ENCODE measurements at places on chromosomes 16 and 17. TPM values are rescaled to one million over a fixed set of nuclear protein-coding genes. Genes with fewer than 3 reads are reported as not detected.

DNA sequence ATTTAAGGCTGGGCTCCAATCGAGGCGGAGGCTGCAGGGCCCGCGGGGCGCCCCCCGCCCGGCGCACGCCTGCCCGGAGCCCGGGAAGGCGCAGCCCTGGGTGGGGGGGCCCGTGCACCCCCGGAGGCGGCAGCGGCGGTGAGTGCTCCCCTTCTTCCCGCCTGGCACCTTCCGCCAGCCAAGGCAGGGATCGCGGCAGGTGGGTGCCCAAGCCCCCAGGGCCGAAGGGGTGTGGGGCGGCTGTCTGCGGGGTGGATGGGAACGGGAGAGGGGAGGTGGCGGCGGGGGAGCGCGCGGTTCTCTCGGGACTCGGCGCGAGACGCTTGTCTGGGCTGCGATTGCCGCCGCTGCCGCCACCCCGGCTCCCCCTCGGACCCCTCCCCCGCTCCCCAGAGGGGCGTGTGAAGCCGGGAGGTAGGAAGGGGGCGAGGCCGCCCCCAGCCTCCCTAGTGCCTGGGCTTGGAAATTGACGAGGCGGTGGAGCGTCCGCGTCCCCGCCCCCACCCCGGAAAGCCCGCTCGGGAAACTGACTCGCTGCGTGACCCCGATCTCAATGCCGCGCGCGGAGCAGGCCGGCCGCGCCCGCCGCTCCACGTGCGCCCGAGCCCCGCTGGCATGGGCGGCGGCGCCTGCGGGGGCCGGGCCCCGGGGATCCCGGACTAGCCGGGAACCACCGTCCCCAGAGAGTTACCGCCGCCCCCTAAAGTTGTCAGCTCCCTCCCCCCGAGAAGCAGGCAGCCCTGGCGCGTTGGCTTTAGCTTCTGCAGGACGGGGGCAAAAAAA, 231.5 kb downstream of the MRTFB start:
- DNase-seq, result peak; percentile 34

The CDC42EP4 gene
- total RNA-seq, result 36.0 TPM

The TNK1 gene
- total RNA-seq, result 1.1 TPM

The SBK1 gene
- 1.1 TPM for total RNA-seq

DNA sequence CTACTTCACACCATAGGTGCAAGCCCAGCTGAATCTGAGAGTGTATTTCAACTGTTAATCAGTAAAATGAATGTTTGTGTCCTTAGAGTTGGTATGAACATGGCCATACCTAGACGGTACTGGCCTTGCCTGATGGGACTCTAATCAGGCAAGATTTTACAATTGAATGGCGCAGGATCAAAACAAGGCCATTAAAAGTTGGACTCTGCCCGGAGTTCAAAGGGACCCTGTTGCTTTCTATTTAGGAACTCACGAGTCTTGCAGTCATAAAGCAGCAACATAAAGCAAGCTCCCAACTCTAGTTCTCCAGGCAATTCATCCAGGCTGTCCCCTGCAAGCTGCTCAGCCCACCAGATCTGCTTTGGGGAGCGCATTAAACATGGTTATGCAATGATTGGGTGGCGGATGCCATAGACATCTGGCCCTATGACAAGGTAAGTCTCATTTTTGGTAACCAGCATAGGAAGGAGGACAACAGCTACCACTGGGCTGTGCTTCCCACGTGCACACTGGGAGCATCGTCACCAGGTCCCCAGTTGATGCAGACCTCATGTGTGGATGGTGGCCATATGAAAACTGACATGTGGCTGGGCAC, 8.8 kb downstream of the TMEM186 start:
- no peak for DNase-seq

DNA sequence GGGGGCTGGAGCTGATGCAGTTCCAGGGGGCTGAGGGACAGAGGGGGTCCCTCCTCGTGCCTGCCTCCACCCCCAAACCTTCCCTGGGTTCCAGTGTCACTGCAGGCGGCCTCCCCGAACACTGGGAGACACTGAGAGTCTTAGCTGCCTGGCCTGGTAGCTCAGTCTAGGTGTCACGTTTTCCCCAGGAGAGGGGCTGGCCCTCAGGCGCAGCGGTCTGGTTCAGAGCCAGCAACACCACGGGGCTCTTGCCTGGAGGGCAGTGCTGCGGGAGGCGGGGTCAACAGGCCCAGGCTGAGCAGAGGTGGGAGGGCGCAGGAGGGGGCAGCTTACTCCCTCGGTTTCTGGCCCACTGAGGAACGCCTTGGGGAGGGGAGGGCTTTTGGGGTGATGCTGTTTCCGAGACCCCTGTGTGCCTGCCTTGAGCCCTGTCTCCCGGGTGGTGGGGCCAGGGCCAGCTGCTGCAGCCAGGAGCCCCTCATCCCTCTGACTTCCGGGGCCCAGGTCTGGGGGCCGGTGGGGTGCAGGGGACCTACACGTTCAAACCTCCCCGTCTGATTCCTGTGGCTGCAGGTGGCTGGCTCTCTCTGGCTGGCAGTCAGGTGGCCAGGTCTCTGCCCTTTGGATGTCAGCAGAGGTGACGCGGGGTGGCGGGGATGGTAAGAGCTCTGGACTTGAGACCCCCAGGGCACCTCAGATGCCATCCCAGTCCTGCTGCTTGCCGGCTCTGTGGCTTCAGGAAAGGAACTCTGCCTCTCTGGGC, 89.3 kb upstream of the GSE1 start:
- peak; percentile 72 for DNase-seq

The PRPSAP2 gene
- 15.0 TPM for total RNA-seq

- no peak for DNase-seq
These were observed 12.7 kb upstream of the DOC2B start for GRCh38 chr17:193841-194806.

DNA sequence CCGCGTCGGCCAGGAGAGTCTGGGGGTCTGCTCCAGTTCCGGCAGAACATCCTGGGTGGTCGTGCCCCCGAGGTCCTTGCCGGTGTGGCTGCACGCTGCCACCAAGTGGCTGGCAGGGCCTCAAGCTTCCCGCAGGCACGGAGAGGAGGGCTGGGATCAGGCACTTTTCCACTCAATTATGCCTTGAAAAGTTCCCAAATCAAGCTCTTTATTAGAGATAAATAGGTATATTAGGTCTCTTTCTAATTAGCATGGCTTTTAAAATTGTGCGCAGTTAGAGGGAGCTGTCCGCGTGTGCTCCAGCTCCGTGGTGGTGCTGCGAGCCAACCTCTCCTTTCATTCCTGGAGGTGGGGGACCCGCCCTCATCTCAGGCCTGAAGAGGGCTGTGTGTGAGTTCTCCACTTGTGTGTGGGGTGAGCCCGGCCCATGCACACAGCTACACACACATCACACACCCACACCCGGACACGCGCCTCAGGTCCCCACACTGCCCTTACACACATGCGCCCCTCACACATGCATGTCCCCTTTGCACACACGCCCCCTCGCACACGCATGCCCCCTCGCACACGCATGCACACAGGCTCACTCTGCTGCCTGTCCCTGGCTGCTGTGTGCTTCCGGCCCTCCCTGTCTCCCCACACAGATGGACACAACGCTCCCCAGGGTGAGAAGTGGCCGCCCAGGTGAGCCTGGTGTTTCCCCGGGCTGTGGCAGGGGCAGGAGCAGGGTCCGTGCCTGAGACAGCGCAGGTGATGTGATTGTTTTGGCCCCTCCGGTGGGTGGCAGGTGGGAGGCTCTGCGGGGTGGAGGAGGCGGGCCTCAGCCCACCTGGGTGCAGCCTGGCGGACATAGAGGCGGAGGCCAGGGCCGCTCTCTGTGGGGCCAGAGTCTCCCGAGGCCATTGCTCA, 28.8 kb downstream of the CACNA1H start:
- no peak for DNase-seq

DNA sequence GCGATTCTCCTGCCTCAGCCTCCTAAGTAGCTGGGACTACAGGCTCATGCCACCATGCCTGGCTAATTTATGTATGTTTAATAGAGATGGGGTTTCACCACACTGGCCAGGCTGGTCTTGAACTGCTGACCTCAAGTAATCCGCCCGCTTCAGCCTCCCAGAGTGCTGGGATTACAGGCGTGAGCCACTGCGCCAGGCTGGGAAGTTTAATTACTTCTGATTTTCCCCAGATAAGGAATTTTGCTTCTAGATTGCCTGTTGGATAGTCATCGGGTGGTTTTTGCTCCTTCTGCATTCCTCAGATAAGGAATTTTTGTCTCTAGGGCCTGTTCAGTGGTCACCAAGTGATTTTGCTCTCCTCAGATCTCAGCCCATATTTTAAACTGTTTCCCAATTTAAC, 112.5 kb downstream of the MAP2K4 start:
- DNase-seq, result no peak

DNA sequence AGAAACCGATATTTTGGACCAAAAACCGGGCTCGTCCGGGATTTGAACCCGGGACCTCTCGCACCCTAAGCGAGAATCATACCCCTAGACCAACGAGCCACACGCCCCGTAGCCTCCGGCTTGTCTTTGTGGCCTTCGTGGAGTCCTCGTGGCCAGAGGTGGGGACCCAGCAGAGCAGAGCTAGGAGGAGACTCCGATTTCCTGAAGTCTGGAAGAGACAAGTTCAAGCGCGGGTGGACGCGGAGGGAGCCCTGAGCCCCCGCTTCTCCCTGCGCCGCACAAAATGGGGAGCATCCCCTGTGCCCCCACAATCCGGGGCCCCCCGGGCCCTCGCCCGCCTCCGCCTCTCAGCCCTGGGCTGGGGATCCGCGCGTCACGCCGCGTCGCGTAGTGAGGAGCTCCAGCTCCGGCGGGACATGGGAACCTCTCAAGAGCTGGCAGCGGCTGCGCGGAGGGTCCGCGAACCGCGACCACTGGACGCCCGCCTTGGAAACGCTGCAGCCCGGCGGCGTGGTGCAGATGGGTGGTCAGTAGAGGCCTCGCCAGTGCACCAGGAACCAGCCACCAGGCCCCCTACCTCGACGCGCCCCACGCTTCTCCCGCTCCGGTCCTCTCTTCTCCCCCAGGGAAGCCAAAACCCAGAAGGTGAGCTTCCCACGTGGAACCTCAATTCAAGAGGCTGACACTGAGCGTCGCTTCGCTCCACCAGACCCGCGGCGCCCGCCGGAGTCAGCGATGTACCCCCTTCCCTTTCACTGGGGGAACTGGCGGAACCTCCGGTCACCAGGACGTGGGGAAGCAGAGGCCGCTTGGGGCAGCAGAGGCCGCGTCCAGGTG, 5.2 kb upstream of the OR1F1 start:
- DNase-seq, result no peak

The FAM171A2 gene
- total RNA-seq, result 0.33 TPM

- DNase-seq, result no peak
These were observed 14.1 kb upstream of the ITGB4 start for GRCh38 chr17:75707079-75707571.

The MT3 gene
- total RNA-seq, result 1.9 TPM

GRCh38 chr17:72631568-72631948, 460.9 kb downstream of the SLC39A11 start:
- no peak for DNase-seq

The KCNJ16 gene
- not detected for total RNA-seq

DNA sequence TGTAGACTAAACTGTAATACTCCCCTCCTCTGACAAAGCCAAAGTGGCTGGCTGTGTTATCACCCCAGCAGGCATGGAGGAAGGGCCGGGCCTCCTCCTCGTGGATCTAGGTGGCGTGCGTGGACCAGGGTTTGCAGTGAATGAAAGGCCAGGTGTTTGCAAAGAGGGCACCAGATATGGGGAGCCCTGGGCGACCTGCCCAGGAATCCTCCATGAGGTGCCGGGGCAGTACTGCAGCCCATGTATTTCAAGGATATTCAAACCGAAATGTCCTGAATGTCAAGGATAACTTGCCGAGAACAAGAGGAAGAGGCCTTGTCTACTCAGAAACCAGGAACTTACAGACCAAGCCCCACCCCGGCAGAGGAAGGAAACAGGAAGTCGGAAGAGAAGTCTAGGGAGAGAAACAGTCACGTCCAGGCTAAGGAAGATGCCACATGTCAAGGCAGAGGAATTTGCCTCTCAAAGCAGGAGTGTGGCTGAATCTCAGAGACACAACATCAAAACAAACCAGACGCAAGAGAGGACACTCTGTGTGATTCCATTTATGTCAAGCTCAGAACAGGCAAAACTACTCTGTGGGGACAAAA, 13.7 kb upstream of the OSGIN1 start:
- no peak for DNase-seq

- DNase-seq, result no peak
These were observed 22.5 kb downstream of the AXIN2 start for GRCh38 chr17:65538675-65539529.

- no peak for DNase-seq
These were observed 41.6 kb downstream of the CCDC42 start for GRCh38 chr17:8703001-8703400.

- no peak for DNase-seq
These were observed 34.0 kb downstream of the UBE2G1 start for GRCh38 chr17:4332296-4332970.

GRCh38 chr17:67534941-67535340, 157.9 kb downstream of the PITPNC1 start:
- no peak for DNase-seq

The QPRT gene
- 16.0 TPM for total RNA-seq

- DNase-seq, result no peak
These were observed 28.0 kb downstream of the GNA13 start for GRCh38 chr17:65028545-65028843.

DNA sequence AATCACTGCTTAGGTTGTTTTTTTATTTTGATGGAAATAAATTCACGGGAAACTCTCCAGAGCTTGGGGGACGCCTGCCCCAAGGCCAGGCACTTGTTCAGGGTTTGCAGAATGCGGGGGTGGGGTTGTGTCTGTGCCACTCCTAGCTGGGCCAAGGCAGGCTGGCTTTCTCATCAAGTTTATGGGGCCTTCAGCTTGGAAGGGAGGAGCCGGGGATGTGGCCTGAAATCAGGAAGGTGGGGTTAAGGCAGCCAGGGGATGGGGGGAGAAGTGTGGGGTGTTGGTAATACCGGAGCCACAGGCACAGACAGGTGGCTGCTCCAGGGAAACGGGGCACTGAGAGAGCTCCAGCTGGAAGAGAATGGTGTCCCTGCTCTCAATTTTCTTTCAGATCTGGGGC, 1.7 kb upstream of the CHAD start:
- DNase-seq, result no peak

- DNase-seq, result no peak
These were observed 32.2 kb downstream of the ARHGAP44 start for GRCh38 chr17:12821376-12821940.

The RHBDF1 gene
- total RNA-seq, result 21.7 TPM

The KRTAP1-5 gene
- not detected for total RNA-seq

The GP1BA gene
- not detected for total RNA-seq

DNA sequence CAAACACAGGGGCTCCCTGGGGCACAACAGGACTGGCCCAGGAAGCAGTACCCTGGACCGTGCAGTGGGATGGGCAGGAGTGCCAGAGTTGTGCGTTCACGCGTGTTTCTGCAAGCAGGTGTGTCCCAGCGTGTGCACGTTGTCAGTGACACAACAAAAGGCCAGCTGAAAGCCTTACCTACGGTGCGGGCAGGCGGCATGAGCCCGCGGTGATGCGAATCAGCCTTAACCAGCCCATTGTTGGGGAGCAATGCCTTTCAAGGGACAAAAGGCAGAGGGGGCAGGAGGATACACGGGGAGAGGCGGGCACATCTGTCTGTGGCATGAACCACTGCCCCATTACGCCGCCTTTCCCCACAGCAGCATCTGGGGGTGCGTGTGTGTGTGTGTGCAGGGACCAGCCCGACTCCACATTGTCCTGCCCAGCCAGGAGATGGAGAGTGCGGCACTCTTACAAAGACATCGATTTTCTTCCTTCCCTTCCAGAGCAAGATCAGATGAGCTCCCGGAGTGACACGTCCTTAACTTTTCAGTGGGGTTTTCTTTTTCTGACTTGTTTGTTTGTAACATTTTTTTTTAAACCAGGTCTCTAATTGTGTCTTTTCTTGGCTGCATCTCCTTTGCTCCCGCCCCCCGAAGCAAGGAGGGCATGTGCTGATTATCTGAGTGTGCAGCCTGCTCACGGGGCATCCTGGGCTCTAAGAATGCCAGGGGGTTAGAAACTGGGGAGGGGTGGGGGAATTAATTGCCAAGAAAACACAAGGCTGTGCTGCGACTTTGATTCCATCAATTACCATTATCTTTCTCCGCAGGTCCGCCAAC, 158.1 kb downstream of the ZNF423 start:
- no peak for DNase-seq

All from heart right ventricle (tissue), 16 donors.